ENCODE measurements at places on chromosomes 3 and 15. TPM values are rescaled to one million over a fixed set of nuclear protein-coding genes. Genes with fewer than 3 reads are reported as not detected.

GRCh38 chr3:46713050-46713897, 4.4 kb downstream of the PRSS50 start:
- no peak for DNase-seq

IL16 gene
- total RNA-seq = 106 TPM

- no peak for DNase-seq
These were observed 67.5 kb upstream of the AKAP13 start for GRCh38 chr15:85312929-85313331.

WDR6 gene
- 135 TPM for total RNA-seq

- no peak for DNase-seq
These were observed 547.1 kb downstream of the FHIT start for GRCh38 chr3:60703956-60704736.

CAV3 gene
- not detected for total RNA-seq

DNA sequence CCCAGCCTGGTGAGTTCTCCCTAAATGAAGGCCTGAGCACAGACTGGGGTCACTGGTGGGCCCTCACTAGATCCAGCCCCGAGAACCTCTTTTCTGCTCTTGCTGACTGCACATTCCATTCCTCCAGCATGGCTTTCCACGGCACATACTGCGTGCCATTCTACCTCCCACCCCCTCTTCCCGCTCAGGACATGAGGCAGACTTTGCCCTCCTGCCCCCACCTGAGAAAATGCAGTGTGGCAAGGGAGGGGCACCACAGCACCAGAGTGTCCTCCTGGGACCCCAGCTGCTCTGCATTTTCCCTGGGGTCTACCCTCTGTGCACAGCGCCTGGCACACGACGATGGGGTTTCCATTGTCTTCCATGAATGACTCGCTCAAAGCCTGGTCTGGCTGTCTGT, 6.1 kb upstream of the SLCO2A1 start:
- DNase-seq = no peak

CCR9 gene
- total RNA-seq = not detected

Data from activated naive CD8-positive, alpha-beta T cell treated with anti-CD3 and anti-CD28 coated beads for 36 hours (primary cell).